ENCODE measurements at places on chromosomes 1 and 21. TPM values are rescaled to one million over a fixed set of nuclear protein-coding genes. Genes with fewer than 3 reads are reported as not detected.

The CHI3L2 gene
- 0.89 TPM for total RNA-seq

The IGSF3 gene
- total RNA-seq = 52.4 TPM

The HCN3 gene
- 6.1 TPM for total RNA-seq

The LRRC53 gene
- total RNA-seq = 0.06 TPM

All from spinal cord (tissue), 10 donors.